Right forelimb (tissue), 1 donor: ENCODE measurements at places on chromosomes 5 and 9.

DNA sequence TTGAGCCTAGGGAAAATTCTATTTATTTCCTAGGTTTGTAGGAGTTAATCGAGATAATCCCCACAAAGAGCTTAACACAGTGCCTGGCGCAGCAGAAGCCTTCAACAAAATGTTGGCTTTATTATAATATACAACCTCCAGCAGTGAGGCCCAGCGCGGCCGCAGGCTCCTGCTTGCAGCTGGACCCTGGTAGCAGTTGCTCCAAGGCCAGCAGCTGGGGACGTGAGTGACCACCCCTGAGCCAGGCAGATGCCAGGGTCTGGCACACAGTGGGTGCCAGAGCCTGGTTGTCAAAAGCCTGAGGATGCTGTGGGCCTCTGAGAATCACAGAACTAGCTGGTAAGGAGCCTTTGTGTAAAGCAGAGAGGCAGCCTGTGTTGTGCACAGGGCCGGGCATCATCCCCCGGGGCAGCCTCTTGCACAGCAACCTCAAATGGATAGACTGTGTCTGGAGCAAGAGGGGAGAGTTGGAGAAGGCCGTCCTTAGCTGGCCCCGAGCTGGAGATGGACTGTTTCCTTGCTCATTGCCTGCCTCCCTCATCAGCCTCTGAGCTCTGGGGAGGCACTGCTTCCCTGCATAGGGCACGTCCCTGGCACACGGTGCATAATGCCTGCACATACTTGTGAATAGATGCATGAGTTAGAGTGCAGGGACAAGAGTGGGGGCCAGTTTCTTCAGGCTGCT, 17.3 kb downstream of the CSF1R start:
- DNase-seq: peak; percentile 38

DNA sequence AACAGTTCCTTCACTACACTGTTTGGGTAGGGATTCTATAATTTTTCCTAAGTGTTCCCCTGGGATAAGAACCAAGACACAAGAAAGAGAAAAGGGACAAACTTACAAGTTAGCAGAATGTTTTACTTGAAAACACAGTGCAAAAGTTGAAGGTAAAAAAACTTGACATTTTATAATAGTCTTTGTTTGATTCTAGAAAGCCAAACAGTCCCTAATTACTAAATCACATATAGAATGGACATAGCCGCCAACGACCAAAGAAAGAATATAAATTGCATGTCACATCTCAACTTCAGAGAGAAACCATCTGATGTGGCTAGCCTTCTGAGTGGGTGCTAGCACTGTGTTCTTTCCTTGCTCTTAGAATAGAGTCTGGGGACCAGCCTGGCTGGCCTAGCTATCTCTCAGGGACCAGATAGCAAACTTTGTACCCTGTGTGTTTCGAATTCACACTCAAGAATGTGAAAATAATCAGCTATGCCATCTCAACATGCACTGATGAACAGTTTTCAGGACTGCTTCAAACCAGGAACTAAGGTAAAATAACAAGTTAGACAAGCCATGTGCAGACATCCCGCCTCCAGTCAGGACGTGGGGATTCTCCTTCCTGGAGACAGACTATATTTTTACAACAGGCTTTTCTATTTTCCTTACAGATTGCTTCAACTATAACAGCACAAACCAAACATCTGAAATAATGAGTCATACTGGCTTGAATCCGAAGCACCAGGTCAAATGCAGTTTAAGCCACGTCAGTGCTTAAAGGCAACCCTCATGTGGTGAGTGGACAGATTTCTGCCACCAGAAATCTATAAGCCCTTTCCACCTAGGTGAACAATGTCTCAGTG, 53.7 kb downstream of the LHFPL2 start:
- peak; percentile 73 for DNase-seq

GRCh38 chr5:148690945-148691344, 36.6 kb upstream of the HTR4 start:
- DNase-seq: no peak

- DNase-seq: no peak
These were observed 31.4 kb downstream of the GRIN3A start for GRCh38 chr9:101706997-101707396.

- no peak for DNase-seq
These were observed 1.6 kb downstream of the KLHL3 start for GRCh38 chr5:137734331-137734730.

- DNase-seq: no peak
These were observed 17.5 kb downstream of the FBP2 start for GRCh38 chr9:94576131-94576530.

DNA sequence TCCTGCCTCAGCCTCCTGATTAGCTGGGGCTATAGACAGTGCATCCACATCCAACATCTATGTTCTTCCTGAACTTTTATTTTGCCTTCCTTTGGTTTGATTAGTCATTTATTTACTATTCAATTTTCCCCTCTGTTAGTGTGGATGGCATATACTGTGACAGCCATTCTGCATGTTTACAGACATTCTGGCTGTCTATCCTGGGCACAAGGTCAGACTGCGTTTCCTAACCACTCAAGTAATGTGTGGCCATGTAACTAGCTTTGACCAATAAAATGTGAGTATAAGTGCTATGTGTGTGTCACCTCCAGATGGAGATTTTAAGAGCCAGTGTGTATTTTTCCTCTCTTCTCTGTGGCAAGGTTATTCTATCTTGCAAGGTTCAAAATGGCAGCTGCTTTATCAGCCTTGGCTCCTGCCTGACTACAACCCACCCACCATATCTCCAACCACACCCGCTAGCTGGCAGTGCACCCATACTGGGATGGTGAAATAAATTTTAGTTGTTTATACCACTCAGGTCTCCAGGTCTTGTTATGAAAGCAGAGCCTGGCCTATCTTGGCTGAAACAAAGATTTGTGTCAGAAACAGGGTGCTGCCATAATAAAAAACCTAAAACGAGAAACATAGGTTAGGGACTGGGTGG, 32.2 kb downstream of the PDE6A start:
- no peak for DNase-seq

DNA sequence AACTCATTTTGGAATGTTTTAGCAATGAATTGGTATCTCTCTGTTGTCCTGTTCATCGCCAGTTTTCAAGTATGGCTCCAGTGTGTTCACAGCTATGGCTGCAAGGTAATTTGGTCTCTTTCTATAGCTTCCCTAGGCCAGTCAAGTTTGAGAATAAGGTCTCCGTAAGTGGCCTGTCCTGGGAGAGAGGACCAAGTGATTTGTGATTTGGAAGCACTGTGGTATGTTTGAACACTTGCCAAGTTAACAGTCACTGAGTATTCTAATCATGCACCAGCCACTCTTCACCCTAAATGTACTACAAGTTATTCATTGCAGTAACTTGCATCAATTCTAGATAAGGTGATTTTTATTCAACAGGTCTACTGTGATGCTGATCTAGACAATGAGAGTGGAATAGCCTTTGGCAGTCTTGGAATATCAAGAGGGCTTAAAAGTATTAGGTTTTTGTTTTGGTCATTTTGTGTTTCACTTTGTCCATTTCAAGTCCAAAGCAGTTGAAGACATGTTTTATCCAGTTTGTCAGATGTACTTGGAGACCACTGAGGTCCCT, 41.1 kb downstream of the G3BP1 start:
- DNase-seq: no peak

- DNase-seq: no peak
These were observed 9.5 kb downstream of the CDH18 start for GRCh38 chr5:19978476-19978875.

GRCh38 chr5:7976411-7977190, 107.7 kb downstream of the MTRR start:
- DNase-seq: no peak

DNA sequence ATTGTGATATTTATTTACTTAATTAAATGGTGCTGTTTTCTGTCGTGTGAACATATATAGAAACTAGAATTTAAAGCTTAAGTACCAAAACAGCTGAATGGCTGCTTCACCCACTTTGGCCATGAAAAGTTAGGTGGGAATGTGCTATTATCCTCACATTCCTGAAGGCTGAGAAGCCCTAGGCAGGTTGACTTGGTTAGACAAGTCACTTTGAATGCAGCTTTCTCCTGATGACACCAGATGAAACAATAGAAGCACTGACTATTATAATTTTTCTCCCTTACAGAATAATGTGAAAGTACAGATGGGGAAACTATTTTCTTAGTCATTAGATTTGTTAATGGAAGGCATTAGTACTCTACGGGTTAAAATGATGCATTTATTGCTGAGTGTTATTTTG, 65.1 kb upstream of the C5orf46 start:
- no peak for DNase-seq

- DNase-seq: no peak
These were observed 6.3 kb upstream of the CCNB1 start for GRCh38 chr5:69160651-69161050.

GRCh38 chr9:35470894-35471293, 19.0 kb upstream of the RUSC2 start:
- no peak for DNase-seq

DNA sequence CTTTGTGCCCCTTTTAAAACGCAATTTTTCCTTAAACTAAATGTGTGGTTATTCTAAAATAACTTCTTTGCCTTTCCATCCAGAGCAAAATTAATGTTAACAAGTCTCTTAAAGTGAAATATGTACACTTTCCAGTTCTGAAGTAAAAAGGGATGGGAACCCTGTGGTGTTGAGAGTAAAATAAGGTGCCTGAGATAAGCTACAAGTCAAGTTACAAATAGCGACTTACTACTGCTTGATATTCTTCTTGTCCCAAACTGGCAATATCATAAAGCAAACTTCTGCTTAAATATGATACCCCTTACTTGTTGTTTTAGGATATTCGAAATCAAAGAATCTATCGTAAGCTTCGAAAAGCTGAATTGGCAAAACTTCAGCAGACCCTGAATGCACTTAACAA, 18.3 kb upstream of the F2R start:
- DNase-seq: no peak

DNA sequence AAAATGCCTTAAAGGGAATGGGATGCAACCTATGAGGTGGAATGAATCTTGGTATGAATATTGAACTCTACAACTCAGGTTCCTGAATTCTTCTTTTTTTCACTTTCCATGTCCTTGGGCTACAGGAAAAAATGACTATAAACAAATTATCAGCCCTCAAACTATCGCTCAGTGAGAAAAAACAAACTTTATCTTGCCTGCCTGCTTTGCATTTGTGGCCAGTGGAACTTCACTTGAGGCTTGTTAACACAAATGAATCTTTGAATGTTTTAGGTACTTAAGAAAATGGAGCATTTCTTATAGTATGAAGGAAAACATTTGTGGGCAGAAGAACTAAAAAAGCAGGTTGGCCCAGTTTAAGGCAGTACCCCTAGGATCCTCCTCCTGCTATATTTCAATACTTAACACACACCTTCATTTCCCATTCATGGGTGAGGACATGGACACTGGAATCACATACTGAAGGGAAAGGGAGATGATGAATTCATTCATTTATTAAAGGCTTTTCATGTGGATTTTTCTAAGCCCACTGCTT, 34.1 kb downstream of the ELOVL7 start:
- no peak for DNase-seq

GRCh38 chr9:132626285-132626684, 43.5 kb downstream of the DDX31 start:
- DNase-seq: no peak

GRCh38 chr5:179337796-179338676, 7.2 kb downstream of the ADAMTS2 start:
- DNase-seq: no peak

DNA sequence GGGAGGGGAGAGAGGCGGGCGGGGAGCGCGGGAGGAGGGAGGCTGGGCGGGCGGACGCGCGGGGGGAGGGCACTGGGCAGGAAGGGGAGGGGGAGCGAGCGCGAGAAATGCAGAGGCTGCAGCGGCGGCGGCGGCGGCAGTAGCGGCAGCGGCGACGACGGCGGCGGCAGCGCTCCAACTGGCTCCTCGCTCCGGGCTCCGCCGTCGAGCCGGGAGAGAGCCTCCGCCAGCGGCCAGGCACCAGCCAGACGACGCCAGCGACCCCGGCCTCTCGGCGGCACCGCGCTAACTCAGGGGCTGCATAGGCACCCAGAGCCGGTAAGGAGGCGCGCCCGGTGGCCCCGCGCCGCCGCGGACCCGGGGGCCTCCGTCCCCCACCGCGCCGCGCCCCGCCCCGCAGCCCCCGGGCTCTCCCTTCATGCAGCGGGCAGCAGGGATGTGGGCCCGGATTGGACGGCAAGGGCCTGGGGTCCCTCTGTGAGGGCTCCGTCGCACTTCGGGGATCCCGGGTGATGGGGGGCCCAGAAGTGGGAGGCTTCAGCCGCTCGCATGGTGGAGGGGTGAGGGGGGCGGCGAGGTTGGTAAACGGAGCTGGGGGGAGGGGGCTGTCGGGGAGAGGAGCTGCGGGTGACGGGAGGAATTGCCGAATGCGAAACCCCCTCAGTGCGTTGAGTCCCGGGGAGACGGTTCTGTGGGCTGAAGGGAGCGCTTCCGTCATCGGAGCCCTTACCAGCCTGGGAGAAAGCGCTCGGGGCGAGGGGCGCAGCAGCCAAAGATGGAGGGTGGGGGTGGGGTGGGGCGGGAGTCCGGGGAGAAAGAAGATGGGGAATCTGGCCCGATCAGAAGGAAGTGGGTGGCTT, at the start of gene BASP1:
Gene BASP1 (plus strand): TSS at position 139 of the 860 bp plus-strand sequence. CDS start 57,586 bp downstream, outside the sequence.
- DNase-seq: peak; percentile 94

- no peak for DNase-seq
These were observed 180.5 kb upstream of the TUT7 start for GRCh38 chr9:86534572-86535258.

GRCh38 chr9:34500623-34501267, 22.0 kb downstream of the ENHO start:
- DNase-seq: peak; percentile 76

DNA sequence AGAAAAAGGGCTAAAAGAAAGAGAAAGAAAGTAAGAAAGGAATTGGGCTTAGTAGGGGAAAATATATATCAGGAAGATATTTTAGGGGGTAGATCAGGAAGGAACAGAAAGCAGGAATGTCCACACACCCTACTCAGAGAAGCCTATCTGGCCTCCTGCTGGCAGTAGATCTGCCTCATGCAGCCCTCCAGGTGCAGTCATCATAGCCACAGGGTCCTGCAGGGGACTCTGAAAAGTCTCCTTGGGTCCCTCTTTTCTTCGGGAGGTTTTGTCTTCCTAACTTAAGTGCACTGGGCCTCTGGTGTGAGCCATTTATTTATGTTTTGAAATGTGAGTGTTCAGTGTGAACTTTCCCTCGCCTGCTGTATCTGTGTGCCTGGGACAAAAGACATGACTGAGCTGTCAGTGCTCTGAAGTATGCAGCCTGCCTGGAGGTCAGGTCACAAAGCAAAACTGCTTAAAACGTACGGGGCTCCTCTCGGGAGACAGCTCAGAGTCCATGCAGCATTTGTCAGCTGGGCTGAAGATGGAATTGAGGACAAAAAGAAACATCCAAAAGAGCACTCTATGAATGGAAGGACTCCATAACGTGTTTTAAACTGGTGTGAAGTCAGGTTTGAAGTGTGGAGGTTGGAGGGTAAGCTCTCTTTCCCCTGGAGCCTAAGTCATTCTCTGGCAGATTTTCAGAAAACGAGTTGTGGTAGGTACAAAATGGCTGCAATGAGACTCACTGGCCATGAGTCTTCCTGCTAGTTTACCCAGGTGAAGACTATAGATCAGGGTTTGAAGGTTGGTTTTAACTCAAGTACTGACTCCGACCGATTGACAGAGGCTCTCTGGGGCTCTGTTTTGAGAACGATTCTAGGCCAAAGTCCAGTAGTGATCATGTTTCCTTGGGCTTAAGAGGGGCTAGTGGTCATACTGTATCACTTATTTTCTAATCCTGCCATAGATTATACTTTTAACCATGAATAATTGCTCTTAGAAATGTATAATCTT, 151.8 kb upstream of the GDNF start:
- no peak for DNase-seq
